Activated CD4-positive, alpha-beta T cell treated with anti-CD3 and anti-CD28 coated beads, Interleukin-2, amount 10 ng/mL, durations not matched to agents 7 days and 5 days (primary cell): ENCODE measurements at places on chromosomes 6 and 20. TPM values are rescaled to one million over a fixed set of nuclear protein-coding genes. Genes with fewer than 3 reads are reported as not detected.
A peak's percentile ranks its signal among the peaks of the same experiment; 100 is the strongest.

The VWA7 gene
- total RNA-seq: 5.2 TPM

The PRSS35 gene
- not detected for total RNA-seq

The ALDH8A1 gene
- total RNA-seq: 1.0 TPM

- DNase-seq: no peak
These were observed 143.0 kb downstream of the FIG4 start for GRCh38 chr6:109834131-109834530.

DNA sequence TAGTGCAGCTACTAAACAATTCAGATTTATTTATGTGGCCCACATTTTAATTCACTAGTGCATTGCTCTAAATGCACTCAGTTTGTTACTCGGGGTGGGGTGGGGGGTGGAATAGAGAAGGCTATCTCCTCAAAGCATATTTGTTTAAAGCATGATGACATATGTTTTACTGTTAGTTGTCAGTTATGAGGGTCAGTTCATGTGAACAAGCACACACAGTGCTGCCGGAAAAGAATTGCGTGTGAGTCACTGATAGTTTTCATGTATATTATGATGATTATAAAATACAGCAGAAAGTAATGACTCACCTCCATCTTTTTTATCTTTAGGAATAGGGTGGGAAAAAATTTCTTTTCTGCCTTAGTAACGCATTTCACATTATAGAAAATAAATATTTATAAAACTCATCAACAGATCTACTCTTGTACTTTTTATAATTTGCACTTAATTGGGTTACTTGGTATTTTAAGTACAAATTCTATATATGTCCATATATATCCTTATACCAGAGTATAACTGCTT, 42.2 kb upstream of the STXBP5 start:
- no peak for DNase-seq

- DNase-seq: no peak
These were observed 449.8 kb upstream of the RNF217 start for GRCh38 chr6:124512431-124512830.

GRCh38 chr6:160022101-160022500, 53.2 kb downstream of the IGF2R start:
- DNase-seq: no peak

DNA sequence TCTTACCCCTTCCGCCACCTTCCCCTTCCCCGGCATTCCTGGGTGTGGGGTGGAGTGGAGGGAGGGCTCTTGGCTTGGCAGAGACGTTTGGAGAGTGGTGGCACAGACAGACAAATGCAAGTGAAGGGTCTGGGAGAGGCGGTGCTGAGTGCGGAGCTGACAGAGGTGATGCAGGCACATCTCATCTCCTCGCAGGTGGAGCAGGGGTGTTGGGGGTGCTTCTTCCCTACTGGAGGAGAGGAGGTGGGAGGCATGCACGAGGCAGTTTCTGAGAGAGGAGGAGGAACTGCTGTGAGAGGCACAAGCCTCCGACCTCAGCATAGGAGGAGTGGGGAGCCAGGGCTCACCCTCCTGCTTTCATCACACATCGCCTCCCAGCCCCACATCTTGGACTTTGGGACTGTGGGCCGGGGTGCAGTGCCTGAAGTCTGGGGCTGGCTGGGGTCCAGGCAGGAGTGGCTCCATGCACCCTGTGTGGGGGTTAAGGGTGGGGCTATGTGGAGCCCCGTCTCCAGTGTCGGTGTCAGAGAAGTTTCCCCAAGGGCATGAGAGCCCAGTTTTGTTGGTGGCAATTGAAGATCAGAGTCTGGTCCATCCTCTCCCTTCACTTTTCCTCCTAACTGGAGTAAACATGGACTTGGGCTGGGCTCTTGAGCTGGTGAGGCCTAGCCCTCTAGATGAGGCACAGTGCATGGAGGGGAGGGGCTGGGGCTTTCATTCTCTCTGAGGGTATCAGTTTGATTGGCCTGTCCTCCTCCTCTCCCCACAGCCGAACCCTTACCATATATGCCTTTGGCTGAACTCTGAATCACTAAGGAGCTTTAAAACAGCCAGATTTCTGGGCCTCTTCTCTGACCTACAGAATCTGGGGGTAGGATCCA, 20.2 kb upstream of the SLC22A7 start:
- no peak for DNase-seq

GRCh38 chr6:75937846-75938245, 134.6 kb downstream of the IMPG1 start:
- DNase-seq: no peak

DNA sequence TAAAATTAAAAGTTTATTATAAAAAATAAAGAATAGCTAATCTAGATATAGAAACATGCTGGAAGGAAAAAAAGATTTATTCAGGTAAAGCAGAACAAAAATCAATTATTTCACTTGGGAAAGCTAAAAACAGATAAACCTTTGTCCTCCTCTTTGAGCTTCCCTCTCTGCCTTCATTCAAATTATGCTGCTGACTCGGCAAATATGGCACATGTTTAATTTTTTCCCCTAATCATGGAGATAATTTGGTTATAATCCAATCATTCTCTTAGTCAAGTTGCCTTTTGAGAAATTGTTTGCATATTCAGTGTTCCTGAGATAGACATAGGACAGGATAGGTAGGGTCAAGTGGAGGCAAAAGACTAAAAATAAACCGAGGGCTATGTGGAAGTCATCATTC, 556.8 kb upstream of the PTCHD4 start:
- no peak for DNase-seq

GRCh38 chr6:57435475-57436160, 118.2 kb downstream of the PRIM2 start:
- DNase-seq: no peak

GRCh38 chr20:54168961-54169862, 4.6 kb downstream of the CYP24A1 start:
- DNase-seq: no peak

- DNase-seq: peak; percentile 75
These were observed 33.7 kb downstream of the PTGIS start for GRCh38 chr20:49534255-49534712.

DNA sequence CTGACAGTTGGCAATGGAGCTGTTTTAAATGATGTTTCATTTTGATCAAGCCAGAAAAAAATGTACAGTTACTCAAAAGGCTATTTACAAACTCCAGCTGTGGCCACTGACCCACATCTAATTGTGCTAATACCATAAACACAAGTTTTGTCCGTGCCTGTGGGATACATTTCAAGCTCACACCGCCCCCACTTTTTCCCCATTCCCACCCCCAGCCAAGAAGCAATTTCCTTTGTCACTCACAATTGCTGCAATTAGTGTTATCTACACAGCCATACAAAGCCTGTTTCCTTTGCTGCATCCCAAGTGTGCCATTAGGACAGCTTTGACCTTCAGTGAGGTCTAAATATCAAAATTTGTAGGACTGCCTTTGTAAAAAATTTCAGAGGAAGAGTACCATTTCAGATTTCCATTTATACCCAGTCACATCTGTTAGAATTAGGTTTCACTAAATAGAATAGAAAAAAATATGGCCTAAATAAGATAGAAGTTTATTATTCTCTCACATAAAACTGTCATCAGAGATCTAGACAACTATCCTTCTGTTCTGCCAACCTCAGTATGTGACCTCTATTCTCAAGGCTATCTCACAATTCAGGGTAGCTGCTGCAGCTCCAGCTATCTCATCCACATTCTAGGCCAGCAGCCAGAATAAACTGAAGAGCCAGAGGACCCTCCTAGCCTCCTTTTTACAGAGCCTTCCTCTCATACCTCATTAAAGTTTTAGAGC, 202.6 kb downstream of the NFATC2 start:
- no peak for DNase-seq

- no peak for DNase-seq
These were observed 2.3 kb upstream of the RNGTT start for GRCh38 chr6:88965691-88966090.

DNA sequence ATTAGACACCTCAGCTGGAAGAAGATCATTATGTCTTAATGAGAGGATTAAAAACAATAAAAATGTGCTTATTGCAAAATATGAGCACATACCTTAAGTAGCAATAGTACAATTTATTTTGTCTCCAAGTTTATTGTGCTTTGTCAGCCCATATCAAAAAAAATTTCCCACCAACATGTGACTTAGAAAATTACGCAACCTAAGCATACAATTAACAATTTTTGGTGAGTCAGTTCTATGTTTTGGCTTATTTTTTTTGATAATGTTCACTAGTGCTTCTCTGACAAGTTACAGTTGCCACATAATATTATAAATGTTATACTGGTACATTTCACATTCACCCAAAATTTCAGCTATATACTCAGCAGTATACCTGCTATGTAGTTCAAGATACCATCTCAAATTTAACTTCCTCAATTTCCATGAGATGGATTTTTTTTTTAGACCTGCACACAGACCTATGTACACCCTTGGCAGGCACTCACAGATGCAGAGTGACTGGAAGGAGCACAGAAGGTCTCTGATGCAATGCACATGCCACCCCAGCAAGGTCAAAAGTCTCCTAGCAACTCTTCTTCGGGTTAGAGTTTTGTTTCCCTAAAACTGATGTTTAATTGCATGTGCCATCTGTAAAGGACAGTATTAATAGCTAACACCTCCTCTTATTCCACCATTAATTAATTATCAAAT, 112.4 kb downstream of the PRKN start:
- no peak for DNase-seq

DNA sequence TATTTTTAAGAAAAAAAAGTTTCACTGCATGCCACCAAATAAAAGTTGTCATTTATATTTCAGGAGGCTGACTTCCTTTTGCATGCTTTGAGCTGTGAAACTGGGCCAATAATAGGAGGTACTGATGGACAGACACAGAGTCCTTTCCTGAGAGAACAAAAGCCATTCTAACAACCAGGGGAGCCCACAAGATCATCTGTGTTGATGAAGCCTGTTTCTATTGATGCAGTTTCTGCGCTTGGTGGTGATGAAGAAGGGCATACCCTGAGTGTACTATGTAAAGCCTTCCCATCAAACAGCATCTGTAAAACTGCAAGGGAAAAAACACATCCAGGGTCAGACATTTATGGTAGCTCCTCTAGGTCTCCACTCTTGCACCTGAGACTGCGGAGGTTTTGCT, 34.8 kb downstream of the ABHD12 start:
- no peak for DNase-seq

DNA sequence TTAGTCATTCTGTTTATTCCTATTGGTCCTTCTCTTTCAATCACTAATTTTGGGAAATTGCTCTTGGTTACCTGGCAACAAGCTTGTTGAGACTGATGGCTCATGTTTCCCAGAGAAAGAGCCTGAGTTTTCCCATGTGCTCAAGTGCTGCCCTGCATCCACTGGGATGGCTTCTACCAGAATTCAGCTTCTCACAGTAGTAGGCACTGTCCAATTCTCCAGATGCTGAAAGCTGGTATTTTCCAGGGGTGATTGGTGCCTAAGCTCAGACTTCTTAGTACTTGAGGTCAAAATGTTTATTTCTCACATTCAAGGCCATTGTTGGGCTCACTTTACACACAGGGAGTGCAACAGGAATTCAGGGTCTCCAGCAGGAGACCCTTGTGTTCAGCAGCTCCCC, 29.1 kb upstream of the SLC2A12 start:
- no peak for DNase-seq

DNA sequence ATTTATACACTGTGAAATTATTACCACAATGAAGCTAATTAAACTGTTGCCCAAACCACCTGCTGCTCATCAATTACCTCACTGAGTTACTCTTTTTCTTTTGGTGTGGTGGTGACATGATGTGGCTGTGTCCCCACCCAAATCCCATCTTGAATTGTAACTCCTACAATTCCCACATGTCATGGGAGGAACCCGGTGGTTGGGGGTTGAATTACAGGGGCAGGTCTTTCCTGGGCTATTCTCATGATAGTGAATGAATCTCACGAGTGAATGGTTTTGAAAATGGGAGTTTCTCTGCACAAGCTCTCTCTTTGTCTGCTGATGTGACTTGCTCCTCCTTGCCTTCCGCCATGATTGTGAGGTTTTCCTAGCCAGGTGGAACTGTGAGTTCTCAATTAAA, 145.0 kb downstream of the LRRC1 start:
- DNase-seq: no peak

DNA sequence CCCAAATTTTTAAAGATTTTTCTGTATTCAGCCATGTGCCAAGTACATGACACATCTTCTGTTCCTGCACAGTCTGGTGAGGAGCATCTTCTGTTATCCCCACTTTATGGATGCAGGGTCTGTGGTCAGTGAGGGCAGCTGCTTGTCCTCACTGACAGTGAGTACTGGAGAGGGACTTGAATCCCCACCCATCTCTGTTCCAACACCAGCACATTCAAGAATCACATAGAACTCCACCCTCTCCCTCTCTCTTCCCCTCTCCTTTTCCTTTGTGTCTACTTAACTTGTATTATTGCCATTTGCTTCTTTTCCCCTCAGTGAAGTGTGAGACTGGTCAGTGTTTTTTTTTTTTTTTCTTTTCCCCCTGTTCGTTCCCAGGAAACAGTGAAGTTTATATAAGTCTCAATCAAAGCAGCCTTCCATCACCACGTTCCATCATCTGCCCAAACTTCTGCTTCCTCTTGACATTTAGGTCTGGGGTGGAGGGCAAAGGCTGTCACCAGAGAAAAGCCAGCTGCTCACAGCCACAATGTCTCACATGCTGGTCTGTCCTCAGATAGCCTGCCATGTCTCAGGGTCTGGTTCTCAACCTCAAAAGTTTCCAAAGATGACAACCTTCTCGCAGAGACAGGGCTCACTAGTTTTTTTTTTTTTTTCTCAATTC, 110.0 kb upstream of the SSTR4 start:
- no peak for DNase-seq
